ENCODE measurements at places on chromosomes 12 and 14.

- DNase-seq = no peak
These were observed 26.1 kb downstream of the SERPINA3 start for GRCh38 chr14:94638339-94638738.

- no peak for DNase-seq
These were observed 28.0 kb downstream of the NUAK1 start for GRCh38 chr12:106110626-106111300.

DNA sequence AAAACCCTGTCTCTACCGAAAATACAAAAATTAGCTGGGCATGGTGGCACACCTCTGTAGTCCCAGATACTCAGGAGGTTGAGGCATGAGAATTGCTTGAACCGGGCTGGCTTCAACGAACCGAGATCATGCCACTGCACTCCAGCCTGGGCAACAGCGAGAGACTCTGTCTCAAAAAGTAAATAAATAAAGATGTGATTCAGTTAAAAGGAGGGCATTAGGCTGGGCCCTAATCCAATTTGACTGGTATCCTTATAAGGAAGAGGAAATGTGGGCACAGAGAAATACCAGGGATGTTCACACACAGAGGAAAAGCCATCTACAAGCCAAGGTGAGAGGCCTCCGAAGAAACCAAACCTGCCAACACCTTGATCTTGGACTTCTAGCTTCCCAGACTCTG, 10.1 kb upstream of the DCAF4 start:
- DNase-seq = no peak

- DNase-seq = no peak
These were observed 27.6 kb downstream of the TC2N start for GRCh38 chr14:91839749-91840148.

GRCh38 chr12:51874000-51874399, 13.9 kb upstream of the ANKRD33 start:
- no peak for DNase-seq
